ENCODE measurements at places on chromosomes 12 and 14.

GRCh38 chr14:36086629-36087395 lies 89.7 kb downstream of the PTCSC3 start:
- DNase-seq: no peak

DNA sequence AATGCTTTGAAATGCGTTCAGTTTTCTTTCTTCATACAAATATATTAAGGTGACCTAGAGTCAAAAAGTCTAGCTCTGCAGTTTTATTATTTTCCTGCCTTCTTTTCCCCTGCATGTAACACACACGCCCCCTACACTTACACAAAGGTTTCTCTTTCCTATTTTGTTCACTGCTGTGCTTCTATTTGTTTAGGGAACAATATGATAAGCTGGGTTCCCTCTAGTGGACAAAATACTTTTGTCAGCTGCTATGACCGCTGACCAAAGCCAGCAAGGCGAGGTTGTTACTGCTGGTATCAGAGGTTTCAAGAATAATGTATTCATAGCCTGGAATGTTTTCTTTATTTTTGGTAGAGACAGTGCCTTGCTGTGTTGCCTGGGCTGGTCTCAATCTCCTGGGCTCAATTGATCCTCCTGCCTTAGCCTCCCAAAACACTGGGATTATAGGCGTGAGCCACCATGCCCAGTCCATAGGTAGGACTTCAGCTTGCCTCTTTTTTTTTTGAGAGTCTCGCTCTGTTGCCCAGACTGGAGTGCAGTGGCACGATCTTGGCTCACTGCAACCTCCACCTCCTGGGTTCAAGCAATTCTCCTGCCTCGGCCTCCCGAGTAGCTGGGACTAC lies 33.4 kb downstream of the FNTB start:
- DNase-seq: no peak

GRCh38 chr12:73225941-73226340 lies 953.8 kb downstream of the TRHDE start:
- DNase-seq: no peak

- no peak for DNase-seq
Measured at GRCh38 chr14:63512861-63513260, 30.3 kb downstream of the PPP2R5E start.

- no peak for DNase-seq
Measured at GRCh38 chr12:88388566-88389540, 191.4 kb downstream of the KITLG start.

DNA sequence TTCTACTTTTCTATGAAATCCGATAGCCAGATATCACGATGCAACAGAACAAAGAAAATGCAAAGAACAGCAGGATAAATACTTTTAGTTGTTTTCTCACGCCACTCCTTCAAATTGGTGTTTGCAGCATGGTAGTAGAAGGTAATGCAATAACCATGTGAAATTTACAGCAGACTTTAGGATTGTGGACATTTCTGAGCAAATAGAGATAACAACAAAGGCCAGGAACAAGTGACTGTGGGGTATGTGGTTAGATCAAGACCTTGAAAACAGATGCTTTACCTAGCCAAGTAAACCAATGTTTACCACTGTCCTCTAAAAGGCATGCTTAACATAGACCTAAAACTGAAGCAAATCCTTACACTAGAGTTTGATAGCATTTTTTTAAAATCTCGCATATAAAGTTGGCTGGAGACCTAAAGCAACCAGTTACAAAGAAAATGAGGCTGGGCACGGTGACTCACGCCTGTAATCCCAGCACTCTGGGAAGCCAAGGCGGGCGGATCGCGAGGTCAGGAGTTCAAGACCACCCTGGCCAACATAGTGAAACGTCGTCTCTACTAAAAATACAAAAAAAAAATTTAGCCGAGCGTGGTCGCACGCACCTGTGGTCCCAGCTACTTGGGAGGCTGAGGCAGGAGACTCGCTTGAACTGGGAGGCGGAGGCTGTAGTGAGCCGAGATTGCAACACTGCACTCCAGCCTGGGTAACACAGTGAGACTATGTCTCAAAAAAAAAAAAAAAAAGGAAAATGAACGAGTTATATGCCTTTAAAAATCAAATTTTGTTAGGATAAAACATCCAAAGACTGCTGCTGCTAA lies 123.2 kb upstream of the FOXN3 start:
- DNase-seq: no peak

DNA sequence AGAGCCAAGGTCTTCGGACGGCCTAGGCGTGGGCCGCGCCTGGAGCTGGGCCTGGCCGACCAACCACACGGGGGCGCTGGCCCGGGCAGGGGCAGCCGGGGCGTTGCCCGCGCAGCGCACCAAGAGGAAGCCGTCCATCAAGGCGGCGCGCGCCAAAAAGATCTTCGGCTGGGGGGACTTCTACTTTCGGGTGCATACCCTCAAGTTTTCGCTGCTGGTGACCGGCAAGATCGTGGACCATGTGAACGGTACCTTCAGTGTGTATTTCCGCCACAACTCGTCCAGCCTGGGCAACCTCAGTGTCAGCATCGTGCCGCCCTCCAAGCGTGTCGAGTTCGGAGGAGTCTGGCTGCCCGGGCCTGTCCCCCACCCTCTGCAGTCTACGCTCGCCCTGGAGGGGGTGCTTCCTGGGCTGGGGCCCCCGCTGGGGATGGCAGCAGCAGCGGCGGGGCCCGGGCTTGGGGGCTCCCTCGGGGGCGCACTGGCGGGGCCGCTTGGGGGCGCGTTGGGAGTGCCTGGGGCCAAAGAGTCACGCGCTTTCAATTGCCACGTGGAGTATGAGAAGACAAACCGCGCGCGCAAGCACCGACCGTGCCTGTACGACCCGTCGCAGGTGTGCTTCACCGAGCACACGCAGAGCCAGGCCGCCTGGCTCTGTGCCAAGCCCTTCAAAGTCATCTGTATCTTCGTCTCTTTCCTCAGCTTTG lies 4.4 kb upstream of the SHMT2 start:
- DNase-seq: no peak

GRCh38 chr14:105176513-105176912 lies 4.6 kb downstream of the NUDT14 start:
- no peak for DNase-seq

DNA sequence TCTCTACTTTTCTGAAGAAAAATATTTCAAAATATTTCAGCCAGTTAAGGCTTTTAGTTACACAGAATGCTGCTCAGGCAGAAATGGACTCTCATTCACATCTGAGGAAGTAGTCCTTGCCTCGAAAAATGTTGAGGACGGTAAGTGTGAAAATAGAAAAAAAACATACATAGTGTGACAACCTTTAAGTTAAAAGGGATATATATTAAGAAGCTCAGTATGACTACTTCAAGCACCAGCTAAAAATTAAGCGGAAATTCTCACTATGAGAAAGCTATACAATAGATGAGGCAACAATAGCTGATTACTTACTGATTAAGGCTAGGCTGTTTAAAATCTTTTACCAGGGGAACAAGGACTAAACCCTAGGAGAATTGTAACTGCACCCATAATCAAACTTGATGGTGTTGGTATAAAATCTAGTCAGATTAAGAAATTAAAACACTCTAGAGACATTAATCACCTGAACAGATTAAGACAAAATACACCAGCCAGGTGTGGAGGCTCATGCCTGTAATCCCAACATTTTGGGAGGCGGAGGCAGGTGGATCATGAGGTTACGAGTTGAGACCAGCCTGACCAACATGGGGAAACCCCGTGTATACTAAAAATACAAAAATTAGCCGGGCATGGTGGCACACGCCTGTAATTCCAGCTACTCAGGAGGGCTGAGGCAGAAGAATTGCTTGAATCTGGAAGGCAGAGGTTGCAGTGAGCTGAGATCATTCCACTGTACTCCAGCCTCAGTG lies 53.9 kb downstream of the HNRNPC start:
- no peak for DNase-seq

- DNase-seq: no peak
Measured at GRCh38 chr14:49550286-49551184, 35.6 kb downstream of the RPS29 start.

DNA sequence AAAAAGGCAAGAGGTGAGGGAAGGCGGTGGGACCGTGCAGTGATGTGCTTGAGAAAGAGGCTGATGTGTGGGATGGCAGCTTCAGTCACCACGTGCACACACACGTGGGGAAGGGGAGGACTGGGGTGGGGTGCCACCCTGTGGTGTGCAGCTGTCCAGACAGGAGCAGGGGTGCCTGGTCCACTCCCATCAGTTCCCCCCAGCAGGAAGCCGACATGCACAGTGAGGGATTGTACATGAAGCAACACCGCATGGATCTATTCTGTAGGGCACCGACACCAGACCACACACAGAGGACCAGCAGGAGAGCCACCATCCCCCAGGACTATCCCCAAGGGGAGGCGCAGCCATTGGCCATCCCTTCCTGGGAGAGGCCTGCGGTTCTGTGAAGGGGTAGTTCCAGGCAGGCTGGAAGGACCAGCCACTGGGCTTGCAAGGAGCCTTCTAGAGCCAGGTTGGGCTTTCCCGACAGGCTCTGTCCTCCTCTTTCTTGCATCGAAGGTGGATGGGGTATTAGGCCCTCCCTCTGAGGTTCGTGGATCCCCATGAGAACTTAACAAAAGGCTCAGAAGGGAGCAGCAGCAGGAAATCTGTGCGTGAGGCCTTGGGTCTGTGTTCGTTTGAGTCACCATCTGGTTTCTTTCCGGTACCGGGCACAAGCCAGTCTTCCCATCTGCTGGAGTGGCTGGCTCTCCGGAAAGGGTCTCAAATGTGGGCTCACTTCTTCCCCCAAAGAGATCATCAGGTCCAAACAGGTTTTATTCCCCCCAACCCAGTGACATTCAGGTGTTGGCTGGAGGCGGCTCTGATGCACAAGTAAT lies 59.8 kb downstream of the PLEKHG3 start:
- no peak for DNase-seq

GRCh38 chr12:64039281-64039871 lies 182.7 kb downstream of the KICS2 start:
- DNase-seq: no peak

DNA sequence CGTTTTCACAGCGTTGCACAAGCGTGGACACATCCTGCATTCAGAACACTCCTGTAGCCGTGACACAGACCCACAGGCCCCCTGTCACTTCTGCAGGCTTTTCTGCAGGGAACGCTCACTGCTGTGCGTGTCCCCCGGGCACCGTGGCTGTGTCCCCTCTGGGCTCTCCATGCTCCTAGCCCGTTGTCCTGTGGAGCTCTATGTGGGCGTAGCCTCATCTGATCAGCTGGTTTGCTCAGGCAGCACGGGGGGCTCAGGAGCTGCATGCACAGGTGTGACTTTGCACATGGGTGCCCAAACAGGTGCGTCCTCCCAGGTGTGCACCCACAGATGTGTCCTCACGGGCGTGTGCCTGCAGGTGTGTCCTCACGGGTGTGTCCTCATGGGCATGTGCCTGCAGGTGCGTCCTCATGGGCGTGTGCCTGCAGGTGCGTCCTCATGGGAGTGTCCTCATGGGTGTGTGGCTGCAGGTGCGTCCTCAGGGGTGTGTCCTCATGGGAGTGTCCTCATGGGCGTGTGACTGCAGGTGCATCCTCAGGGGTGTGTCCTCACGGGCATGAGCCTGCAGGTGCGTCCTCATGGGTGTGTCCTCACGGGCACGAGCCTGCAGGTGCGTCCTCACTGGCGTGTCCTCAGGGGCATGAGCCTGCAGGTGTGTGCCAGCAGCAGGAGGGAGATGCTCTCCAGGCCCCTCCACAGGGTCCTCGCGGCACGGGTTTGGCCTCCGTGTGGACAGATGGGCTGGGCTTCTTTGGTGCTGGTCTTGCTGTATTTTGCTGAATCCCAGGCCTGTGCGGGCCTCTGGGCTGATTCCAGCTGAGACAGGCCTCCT lies 17.5 kb downstream of the MTA1 start:
- no peak for DNase-seq

DNA sequence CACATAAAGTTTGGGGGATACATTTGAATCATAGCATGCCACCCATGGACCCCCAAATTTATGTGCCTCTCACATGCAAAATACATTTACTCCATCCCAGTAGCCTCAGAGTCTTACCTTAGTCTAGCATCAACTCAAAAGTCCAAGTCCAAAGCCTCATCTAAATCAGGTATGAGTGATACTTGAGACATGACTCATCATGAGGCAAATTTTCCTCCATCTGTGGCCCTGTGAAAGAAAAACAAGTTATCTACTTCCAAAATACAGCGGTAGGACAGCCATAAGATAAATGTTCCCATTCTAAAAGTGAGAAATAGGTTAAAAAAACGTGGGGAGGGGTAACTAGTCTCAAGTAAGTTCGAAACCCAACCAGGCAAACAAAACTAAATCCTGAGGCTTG lies 444.2 kb downstream of the SNAPC1 start:
- DNase-seq: no peak

DNA sequence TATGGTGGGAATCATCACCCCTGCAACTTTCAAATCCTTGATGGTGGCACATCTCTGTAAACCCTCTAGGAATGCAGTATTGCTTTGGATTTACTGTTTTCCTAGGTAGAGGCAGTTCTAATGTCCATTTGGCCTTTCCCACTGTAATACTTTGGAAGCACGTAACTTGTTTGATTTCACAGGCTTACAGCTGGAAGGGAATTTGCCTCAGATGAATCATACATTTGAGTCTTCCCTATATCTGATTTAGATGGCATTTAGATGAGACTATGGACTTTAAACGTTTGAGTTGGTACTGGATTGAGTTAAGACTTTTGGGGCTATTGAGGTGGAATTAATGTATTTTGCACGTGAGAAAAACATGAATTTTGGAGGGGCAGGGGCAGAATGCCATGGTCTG lies 35.9 kb downstream of the DAAM1 start:
- DNase-seq: no peak

DNA sequence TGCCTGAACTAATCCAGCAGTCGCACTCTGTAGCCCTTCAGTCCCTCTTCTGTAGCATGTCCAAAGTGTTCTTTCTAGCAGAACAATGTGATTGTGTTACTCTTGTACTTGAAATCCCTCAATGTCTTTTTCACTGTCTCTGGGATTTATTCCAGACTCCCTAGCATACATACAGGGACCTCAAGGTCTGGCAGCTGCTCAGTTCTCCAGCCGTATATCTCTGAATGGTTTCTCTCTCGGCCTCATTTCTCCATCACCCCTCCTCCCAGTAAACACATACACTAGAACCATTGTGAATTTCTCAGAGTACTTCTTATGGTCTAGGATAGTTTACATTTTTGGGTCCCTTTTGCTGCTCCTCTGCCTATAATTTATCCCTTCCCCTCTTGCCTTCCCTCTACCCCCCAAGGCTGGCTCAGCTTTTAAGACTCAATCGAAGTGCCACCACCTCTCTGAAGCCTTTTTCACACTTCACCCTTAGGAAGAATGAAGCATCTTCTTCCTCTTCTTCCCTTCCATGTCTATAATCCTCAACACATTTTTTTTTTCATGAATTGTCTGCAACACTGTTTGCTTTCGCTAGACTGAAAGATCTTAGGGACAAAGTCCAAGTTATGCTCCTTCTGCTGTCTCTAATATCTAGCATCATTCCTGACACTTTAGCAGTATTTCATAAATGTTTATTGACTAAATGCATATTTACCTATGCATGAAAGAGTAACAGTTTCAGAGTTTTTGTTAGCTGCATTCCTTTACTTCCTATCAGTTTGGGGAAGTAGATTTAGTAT lies 446.1 kb downstream of the ZFP36L1 start:
- DNase-seq: no peak

- no peak for DNase-seq
Measured at GRCh38 chr14:85595981-85596380, 66.0 kb downstream of the FLRT2 start.

GRCh38 chr14:79584679-79585078 lies 626.6 kb downstream of the DIO2 start:
- no peak for DNase-seq

- no peak for DNase-seq
Measured at GRCh38 chr12:9928607-9929006, 3.6 kb downstream of the CLEC2A start.

GRCh38 chr14:75875958-75876357 lies 105.8 kb downstream of the TGFB3 start:
- DNase-seq: no peak

All from cerebellar nuclear complex (tissue), 1 donor.